ENCODE measurements at places on chromosomes 2 and 18.

DNA sequence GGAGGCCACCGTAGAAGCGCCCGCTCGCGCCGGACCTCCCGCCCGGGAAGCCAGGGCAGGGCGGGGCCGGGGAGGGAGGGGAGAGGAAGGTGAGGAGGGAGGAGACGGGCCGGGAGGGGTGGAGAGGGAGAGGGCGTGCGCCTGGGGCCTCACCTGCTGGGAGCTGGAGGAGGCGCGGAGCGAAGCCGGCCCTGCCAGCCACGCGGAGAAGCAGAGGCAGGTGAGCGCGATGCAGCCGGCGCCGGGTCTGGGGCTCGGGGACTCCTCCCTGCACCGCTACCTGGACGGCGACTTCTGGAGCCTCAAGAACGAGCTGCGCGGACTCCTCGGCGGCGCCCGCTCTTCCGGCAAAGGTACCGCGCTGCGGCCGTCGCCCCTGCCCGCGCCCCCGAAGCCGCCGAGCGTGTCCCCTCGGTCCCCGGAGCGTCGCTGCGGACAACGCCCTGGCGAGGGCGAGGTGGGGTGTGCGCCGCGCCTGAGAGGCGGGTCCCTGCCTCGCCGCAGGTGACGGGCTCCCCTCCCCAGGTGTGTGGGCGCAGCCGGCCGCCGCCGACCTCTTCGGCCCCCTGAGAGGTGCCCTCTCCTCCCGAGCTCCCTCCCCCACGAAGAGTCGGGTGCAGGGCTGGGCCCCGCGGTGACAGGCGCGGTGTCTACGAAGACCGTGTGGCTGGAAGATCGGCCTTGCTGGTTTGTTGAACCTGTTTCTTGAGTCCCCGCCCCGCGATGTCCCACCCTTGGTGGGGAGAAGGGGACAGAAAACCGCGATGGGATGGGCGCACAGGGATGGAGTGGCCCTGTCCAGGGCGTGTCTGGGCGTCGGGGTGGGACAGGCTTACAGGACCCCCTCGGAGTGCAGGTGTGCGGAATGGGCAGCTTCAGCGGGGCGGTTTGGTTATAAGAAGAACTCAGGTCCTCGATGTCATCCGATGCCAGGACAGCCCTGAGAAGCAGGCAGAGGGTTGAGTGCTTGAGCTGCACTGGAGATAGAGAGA lies at the start of gene ACOXL:
Gene ACOXL (plus strand): TSS at position 152 of the 992 bp plus-strand sequence. CDS start 35,817 bp downstream, outside the sequence.
- peak; percentile 50 for DNase-seq

GRCh38 chr2:40403233-40403836 lies 48.6 kb downstream of the SLC8A1 start:
- DNase-seq = no peak

DNA sequence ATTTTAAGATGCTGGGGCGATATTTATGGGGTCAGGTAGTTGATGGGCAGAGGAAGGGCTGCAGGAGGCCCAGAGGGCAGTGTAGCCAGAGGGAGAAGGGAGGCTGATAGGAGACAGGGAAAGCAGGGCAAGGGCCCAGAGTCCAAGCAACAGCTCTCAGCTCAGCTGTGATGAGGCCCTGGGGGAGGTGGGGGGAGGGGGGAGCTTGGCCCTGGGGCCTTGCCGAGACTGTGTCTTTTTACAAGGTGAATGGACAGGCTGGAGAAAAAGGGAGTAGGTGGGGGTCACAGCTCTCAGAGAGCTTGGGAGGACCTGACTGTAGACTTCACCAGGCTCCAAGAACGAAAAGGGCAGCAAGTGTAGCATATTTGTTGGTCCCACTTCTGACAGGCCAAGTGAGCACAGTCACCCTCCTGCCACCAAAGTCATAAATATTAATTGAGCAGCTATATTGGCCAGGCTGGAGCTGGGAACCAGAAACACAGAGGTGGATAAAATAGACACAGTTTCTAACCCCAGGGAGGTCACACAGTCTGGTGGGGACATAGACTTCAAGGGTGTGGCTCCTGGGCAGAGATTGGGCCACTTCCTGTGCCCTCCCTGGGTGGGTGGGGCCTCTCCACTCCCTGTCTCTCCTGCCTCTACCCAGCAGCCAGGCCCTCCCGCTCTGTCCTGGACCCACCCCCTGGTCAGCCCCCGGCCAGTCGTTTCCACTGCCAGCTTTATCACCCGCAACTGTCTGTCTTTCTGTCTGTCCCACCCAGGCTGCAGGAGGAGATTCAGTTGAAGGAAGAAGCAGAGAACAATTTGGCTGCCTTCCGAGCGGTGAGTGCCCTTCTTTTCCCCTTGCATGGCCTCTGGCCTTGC lies 1.4 kb downstream of the DES start:
- DNase-seq = no peak

DNA sequence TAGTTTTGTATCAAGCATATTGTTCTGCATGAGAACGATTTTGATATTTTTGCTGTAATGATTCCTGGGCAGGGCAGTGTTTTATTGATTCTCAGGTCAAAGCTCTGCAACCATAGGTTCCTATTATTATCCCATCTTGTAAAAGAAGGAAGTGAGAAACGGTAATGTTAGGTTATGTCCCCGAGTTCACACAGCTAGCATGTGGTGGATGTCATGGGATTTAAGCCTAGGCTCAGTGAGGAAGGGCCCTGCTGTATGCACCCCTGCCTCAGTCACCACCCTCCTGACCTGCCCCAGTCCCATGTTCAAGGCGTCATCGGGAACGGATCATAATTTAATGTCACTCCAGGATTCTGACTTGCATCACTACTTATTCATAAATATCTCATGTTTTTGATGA lies 10.7 kb downstream of the ACP1 start:
- DNase-seq = no peak

DNA sequence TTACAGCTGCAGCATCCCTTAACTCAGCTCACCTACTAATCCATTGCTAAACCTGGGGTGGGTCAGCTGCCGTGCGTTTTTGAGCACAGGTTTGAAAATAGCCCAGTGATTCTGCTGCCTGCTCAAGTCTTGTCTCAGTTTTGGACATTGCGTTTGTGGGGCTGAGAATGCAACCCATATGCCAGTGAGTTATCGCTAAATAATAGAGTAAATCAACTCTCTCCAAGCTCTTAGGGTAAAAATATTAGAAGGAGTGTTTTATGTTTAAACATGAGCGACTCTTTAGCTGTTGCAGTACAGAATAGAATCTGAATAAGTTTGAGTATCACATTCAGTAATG lies 2.1 kb downstream of the TSHZ1 start:
- no peak for DNase-seq

DNA sequence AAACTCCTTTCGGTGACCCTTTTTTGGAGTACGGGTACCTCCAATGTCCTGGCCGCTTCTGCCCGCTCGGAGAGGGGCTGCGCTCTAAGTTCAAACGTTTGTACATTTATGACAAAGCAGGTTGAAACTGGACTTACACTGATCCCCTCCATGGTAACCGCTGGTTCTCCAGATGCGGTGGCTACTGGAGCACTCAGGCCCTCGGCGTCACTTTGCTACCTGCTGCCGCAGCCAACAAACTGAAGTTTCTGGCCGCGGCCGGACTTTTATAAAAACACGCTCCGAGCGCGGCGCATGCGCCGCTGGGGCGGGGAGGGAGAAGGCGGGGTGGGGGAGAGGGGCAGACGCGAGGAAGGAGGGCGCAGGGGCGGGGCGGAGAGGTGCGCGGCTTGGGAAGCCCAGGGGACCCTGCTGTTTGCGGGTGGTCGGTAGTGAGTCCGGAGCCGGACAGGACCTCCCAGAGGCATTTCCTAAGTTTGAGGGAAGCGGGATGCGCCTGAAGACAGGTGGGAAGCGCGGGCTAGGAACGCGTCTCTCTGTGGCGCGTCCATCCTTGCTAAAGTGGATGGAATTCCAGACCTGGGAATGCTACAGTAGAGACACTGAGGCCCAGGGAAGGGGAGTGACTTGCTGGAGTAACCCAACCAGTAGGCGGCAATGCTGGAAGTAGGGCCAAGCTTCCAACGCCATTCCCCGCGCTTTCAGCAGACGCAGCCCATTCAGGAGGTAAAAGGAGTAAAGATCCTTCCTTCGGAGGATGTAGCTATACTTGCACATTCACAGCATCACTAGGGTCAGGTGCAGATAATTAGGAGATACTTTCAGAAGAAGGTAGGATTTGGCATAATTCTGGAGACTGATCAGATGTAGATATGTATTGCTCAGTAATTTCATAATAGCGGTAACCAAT lies at the start of gene CXCR4:
Gene CXCR4 (minus strand): TSS at position 241 of the 910 bp plus-strand sequence. CDS start 89 bp downstream, at position 152.
- no peak for DNase-seq

- DNase-seq = no peak
Measured at GRCh38 chr2:240624950-240625621, at the start of gene GPR35. TSS of gene GPR35 (plus strand) at chr2:240625480. CDS start at chr2:240629953, 4,473 bp downstream.

- no peak for DNase-seq
Measured at GRCh38 chr2:49656853-49657252, 502.5 kb upstream of the FSHR start.
